H7 (cell line): ENCODE measurements at places on chromosomes 11 and 22.

DNA sequence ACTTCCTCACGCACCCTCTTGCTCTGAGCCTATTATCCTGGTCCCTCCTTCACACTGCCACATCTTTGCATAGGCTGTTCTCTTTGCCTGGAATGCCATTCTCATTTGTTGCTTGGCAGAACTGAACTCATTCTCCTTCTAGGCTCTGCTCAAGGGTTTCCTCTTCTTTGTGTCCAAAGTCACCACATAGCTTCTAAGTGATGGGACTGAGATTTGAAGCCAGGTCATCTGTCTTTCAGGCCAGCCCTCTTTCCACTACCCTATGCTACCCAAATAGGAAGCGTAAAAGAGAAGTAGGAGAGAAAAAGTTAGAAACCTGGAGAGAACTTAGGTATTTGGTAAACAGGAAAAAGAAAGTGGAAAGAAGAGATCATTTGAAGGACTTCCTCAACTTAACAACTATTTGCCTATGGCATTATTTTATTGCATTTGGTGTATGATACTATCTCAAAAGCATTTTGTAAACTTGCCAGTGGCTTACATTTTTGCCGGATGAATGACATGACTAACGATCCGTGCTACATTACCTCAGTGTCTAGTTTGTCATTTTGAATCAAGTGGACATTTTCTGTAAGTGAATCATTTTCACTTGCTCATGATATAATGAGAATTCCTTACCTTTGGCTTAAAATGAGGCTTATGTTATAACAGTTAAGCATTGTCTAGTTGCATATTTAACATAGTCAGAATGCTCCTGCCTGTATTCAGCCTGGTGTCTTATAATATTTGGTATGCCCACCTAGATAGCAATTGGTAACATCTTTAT lies 18.5 kb downstream of the NF2 start:
- no peak for DNase-seq

GRCh38 chr22:47631571-47632102 lies 869.2 kb downstream of the TBC1D22A start:
- DNase-seq, result no peak

DNA sequence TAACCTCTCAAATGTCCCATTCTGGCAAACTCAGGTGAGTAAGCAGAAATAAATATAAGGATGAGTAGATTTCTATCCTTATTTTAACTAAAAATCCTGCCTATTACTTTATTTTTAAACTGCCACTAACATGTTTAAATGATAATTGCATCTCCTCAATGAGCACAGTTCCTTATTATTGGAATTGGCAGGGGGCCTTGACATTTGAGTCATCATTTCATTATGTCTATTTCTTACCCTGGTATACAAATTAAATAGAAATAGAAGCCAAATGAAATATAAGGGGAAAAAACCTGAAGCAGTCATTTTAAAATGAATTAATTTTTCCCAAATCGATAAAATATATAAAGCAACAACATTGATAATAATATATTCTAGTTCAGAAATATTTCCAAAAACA lies 81.2 kb downstream of the GUCY1A2 start:
- DNase-seq, result no peak

- peak; percentile 48 for DNase-seq
These were observed 10.9 kb upstream of the FCHSD2 start for GRCh38 chr11:73152861-73153483.

GRCh38 chr22:39658367-39658766 lies 87.8 kb downstream of the CACNA1I start:
- no peak for DNase-seq

GRCh38 chr11:13166036-13166435 lies 111.6 kb upstream of the BMAL1 start:
- no peak for DNase-seq

GRCh38 chr11:78802058-78802761 lies 227.5 kb upstream of the NARS2 start:
- DNase-seq, result no peak

DNA sequence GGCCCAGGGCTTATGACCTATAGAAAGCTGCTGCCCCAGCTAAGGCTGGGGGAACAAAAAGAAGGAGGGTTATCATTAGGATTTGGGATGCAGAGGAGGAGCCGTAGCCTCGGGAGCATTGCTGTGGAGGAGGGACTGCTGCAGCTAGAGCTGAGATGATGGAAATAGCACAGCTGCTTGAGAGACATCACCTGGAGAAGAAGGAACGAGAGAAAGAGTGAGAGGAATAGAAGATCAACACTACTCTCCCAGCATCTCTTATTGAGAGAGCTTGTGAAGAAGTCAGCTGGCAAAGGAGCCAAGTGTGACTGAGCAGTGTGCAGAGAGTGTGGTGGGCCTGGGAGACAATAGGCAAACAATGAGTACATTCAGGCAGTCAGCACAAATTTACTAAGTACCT lies 100.7 kb upstream of the PLET1 start:
- no peak for DNase-seq

GRCh38 chr11:118435290-118435892 lies 901 bp upstream of the KMT2A start:
- peak; percentile 92 for DNase-seq

DNA sequence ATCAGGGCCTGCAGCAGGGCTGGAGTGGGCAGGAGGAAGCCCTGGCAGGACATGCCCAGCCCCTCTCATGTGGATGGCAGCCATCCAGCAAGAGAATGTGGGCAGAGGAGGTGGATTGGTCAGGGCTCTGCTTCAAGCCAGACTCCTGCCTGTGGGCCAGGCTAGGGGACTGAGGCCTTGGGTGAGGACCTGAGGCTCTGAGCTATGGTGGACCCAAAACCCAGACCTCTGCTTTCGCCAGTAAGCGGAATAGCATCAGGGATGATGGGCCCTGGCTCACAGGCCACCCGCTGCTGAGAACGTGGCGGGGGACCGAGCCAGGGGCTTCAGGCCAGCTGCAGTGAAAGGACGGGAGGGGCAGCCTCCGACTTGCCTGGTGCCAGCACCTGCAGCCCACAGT lies 57.4 kb downstream of the LINC01488 start:
- no peak for DNase-seq

GRCh38 chr11:75867778-75868374 lies 52.9 kb downstream of the UVRAG start:
- peak; percentile 43 for DNase-seq
